ENCODE measurements at places on chromosomes 2 and 18. TPM values are rescaled to one million over a fixed set of nuclear protein-coding genes. Genes with fewer than 3 reads are reported as not detected.
A peak's percentile ranks its signal among the peaks of the same experiment; 100 is the strongest.

GRCh38 chr2:12099374-12099773 lies 352.9 kb downstream of the LPIN1 start:
- DNase-seq: no peak

DNA sequence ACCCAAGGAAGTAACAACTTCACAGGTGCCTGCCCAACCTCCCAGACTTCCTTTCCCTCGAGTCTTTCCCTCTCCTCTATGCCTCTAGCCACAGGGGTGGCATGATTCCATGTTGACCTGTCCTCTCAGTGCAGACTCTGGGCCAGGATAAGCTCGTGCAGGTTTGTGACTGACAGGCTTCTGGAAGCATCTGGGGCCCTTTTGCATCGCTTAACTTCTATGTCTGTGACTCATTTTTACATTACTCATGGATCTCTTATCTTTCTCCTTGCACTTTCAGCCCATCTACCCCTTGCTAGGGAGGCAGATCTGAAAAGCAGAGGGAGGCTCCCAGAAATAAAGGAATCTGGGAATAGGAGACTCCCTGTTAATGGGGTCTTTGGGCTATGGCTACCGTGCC lies 98.5 kb upstream of the RIOK3 start:
- no peak for DNase-seq

- DNase-seq: peak; percentile 32
Measured at GRCh38 chr2:119760956-119761275, 1.2 kb downstream of the PTPN4 start.

DNA sequence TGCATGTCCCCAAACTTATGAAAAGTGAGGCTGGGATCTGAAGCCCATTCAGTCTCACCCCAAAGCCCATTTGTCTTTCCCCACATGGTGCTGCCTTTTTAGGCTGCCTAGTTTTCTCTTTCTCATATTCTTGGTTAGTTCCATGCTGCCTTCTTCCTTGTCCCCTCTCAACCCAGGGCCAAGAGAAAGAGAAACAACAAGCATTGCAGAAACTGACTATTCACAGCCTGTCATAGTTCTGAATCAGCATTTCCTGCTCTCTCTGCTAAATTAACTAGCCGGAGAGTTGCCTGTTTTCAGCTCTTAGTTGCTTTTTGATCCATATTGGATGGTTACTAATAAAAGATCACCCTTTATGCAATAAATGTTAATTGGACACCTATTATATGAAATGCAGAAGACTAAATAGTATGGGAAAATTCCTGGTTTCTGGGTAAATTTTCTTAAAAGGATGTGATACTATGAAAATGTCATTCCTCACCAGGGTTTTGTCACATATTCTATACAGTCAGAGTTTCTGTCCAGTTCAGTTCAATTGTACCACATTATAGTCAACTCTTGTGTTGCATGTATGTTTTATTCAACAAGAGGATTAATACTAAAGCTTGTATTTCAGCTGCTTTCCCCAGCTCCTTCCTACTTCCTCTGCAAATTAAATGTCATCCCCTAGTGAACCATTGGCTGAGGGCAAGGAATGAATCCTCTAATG lies 246.5 kb downstream of the GALR1 start:
- no peak for DNase-seq

DNA sequence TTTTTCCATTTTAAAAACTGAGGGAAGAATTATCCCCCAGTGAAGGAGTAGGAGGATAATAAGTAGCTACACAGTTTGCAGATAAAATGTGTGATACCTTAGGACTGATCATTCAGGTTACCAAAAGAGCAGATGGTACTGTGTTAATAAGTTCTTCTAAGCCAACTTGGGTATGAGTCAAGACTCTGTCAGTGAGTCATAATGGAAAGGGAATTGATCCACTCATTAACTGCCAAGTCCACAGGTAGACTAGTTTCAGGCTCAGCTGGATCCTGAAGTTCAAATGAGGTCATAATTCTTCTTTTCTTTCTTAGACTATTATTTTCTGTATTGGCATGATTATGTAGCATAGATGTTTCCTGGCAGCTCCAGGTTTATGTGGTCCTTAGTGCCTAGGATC lies 142.4 kb upstream of the ALPP start:
- DNase-seq: no peak

DNA sequence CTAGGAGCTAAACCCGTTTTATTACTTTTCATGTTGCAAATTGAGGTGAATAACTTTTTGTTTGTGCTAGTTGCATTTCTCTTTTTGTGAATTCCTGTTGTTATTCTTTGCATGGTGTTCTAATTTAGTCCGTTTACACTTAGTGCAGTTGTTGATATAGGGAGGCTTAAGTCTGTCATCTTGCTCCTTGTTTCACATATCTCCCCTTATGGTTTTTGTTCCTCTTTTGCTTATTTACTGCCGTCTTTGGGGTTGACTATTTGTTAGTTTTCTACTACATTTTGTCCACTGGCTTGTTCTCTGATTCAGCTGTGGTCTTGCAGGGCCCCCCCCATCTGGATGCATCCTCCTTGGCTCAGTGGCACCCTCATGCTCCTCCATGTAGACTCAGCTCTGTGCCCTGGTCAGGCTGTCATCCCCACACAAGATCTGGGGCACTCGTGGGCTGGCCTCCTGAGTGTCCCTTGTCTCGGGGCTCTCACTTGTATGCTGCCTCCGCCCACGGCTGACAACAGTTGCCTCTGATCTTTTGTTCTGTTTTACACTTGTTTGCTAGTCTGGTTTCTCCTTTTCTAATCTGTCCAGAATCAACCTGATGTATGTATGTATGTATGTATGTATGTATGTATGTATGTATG lies 42.9 kb upstream of the ASB1 start:
- DNase-seq: no peak

DNA sequence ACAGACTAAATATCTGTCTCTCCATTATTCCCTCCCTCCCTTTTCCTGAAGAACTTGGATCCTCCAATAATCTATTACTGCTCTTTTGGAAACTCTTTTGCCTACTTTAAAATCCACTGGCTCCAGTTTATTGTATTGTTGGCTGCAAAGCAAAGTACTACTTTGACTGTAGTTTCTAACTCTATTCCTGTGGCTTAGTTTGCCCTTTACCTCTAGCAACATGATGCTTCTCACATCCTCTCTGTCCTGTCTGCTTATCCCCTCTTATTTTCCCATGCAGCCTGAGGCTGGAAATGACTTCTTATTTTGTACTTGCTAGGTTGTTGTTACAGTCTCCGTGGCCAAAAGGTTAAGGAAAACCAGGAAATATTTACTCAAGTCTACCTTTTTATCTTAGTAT lies 26.8 kb downstream of the PDK1 start:
- no peak for DNase-seq

- DNase-seq: no peak
Measured at GRCh38 chr2:215479536-215480240, 43.8 kb upstream of the FN1 start.

DNA sequence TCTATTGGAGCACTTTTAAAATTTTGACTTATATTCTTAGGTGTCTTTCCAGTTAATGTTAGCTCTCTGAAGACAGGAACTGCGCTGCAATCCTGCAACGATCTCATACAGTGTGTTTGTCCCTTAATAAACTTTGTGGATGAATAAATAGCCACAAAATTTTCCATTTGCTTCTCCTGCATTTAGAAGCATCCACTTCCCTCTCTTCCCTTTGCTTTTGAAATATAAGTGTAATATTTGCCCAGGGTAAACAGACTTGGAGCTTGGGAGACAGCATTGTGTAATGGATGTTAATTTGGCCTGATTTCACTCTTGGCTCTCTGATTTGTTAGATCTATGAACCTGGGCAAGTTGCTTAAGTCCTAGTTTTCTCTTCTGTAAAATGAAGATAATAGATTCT lies 58.2 kb upstream of the CD28 start:
- no peak for DNase-seq

- DNase-seq: no peak
Measured at GRCh38 chr2:236712304-236712703, 142.7 kb downstream of the ACKR3 start.

DNA sequence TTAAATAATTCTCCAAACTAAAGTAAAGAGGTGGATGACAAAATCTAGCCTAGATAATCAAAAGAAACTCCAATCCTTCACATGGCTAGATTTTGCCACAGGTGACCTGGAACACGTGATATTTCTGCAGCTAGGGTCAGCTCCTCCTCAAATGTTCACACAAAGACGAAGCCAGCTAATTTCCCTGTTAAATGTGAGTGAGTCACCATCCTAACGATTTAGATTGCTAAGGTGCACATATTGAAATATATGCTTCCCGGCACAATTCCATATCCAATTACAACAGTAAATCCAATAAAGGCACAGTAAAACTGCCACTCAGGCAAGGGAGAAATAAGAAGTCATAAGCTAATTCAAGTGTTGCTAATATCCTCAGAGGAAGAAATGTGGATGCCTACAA lies 28.7 kb downstream of the IKZF2 start:
- DNase-seq: no peak

GRCh38 chr2:211181626-211182025 lies 625.2 kb downstream of the CPS1 start:
- no peak for DNase-seq

DNA sequence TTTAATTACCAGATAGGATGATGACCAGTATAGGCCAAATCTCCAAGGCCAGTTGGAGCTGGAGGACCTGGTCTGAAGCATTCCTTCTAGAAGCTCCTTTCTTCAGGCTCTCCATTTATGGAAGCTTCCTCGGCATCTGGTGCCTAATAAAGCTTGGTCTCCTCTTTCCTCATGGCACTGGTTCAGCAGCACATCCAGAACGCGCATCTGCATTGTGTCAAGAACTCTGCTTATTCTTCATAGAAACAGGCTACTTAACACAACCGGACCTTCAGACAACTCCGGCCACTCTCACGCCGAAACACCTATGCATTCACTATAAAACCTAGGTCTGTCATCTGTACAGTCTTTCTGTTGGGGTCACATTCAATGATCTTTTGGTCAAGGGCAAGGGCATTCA lies 99.8 kb downstream of the COL6A3 start:
- DNase-seq: no peak

GRCh38 chr18:9150121-9150520 lies 13.5 kb downstream of the ANKRD12 start:
- no peak for DNase-seq

- DNase-seq: no peak
Measured at GRCh38 chr2:199199797-199200196, 257.9 kb downstream of the SATB2 start.

- no peak for DNase-seq
Measured at GRCh38 chr2:149355716-149356422, 25.5 kb downstream of the LYPD6 start.

DNA sequence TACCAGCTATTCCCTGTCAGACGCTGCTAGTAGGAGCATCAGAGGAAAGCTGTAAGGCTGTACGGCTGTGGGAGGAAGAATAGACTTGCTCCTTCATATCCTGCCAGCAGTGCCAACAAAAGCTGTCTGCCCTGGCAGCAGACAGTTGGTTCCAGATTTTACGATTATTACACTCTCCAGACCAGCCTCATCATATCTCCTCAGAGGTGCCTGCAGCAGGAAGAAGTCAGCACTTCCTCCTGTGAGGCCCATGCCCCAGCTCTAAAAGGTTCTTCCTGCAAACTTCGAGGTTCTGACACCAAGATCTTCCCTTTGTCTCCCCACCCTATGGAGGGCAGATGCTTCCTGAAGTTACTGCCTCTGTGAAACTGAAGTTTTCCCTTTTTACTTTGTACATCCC lies 537.7 kb upstream of the PKDCC start:
- no peak for DNase-seq

- DNase-seq: no peak
Measured at GRCh38 chr18:59377613-59378337, 18.7 kb upstream of the LMAN1 start.

- DNase-seq: no peak
Measured at GRCh38 chr2:21198637-21199036, 74.9 kb downstream of the TDRD15 start.

- no peak for DNase-seq
Measured at GRCh38 chr2:60296219-60296955, 257.1 kb downstream of the BCL11A start.

DNA sequence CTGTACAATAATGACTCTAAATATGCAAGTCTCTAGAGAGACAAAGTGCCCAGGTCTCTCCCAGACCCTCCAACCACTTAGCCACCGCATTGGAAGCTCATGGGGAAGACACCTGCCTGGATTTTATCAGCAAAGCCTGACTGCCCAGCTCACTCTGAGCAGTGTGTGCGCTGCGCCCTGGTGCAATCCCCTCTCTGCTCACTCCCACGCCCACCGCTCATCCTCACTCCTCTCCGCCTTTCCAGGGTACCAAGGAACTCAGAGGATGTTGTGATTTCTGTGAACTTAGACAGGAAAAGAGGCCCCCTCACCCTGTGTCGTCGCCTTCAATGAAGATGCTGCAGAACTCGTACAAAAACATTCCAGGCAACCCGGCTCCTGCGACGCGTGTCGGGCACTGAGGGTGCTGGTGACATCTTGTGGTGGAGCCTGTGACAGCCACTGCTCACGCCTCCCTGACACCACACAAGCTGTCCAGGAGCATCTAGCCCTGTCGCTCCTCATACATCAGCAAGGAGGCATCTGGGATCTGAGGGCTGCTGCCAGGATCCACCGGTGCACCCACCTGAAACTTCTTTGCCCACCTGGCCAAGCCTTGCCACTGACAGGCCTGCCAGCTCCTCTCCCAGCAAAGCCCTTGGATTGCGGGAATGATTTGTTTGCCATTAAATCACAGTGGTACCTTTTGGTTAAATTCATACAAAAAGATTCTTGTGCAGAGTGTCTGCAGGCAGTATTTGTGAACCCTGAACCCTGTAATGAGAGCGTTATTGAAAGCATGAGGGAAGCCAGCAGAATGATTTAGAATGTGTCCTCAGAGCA lies 220.4 kb downstream of the ZNF516 start:
- DNase-seq: no peak

DNA sequence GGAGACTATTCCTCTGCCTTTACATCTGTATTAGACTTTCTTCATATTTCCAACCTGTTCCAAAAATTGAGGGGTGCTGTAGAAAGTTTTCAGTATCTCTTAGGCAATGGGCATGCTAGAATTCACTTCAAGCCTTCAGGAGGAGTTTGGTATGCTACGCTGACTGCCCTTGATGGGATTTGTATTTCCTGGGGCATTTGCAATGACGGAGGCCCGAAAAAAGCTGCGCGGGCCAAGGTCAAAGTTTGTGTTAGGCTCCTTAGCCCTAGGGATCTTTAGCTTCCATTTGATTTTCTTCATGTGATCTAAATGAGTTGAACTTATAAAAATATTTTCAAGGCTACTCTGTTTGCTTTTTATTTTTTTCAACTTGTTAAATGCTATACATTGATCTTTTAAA lies 5.1 kb downstream of the CPS1 start:
- no peak for DNase-seq

NDC80 gene
- 8.9 TPM for polyA plus RNA-seq

MYCN gene
- 6.3 TPM for polyA plus RNA-seq

SNED1 gene
- 5.1 TPM for polyA plus RNA-seq

ELOA2 gene
- polyA plus RNA-seq: not detected

KCNJ3 gene
- polyA plus RNA-seq: 0.79 TPM

ADCYAP1 gene
- 0.09 TPM for polyA plus RNA-seq

PAPOLG gene
- 13.1 TPM for polyA plus RNA-seq

TTR gene
- not detected for polyA plus RNA-seq

MC4R gene
- polyA plus RNA-seq: 0.45 TPM

OTOF gene
- polyA plus RNA-seq: 15.7 TPM

LYG2 gene
- 0.25 TPM for polyA plus RNA-seq

Measured in hindlimb muscle (tissue), 1 donor.